ENCODE measurements at places on chromosomes 6 and 20. TPM values are rescaled to one million over a fixed set of nuclear protein-coding genes. Genes with fewer than 3 reads are reported as not detected.
A peak's percentile ranks its signal among the peaks of the same experiment; 100 is the strongest.

DNA sequence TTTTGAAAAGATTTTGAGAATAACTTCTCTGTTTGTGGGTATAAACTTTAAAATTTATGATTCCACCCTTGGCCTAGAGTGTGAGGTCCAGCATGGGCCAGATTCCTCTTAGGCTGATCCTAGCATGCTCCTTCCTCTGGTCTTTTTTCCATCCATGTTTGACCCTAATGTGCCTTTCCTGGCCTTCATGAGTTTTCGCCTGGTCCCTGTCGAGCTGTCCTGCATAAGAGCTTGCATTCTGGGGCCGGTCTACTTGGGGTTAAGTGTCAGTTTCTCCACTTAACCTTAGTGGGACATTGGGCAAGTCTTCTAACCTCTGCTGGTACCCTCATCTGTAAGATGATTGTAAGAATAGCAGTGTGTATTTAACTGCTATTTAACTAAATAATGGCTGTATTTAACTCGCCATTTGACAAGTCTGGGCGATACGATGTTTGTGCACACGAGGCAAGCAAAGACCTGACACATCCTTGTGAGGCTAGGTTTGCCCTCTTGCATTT lies 40.7 kb upstream of the TAGAP start:
- peak; percentile 36 for DNase-seq

The RSPH9 gene
- total RNA-seq, result 0.12 TPM

DNA sequence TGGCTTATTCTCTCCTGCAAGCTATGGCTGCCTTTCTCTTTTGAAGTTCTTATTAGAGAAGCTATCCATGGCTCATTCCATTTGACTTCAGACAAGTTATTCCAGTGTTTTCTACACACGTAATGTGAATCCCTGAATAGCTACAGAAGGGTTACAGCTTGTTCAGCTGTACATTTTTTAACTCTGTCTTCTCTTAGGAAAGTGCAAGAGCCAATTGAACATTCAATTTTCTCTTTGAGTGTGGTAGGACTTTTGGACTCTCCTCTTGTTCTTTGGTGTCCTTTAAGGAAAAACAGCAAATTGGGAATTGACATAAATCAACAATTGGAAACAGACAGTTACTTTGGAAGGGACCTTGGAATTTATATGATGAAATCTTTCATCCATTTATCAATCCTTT lies 125.8 kb downstream of the EPM2A start:
- no peak for DNase-seq

The TRERF1 gene
- total RNA-seq, result 1.9 TPM

- no peak for DNase-seq
Measured at GRCh38 chr6:16184129-16184528, 54.3 kb upstream of the GMPR start.

- peak; percentile 13 for DNase-seq
Measured at GRCh38 chr6:157747370-157747769, 75.7 kb upstream of the SNX9 start.

GRCh38 chr20:34458631-34459030 lies 57.6 kb upstream of the DYNLRB1 start:
- no peak for DNase-seq

DNA sequence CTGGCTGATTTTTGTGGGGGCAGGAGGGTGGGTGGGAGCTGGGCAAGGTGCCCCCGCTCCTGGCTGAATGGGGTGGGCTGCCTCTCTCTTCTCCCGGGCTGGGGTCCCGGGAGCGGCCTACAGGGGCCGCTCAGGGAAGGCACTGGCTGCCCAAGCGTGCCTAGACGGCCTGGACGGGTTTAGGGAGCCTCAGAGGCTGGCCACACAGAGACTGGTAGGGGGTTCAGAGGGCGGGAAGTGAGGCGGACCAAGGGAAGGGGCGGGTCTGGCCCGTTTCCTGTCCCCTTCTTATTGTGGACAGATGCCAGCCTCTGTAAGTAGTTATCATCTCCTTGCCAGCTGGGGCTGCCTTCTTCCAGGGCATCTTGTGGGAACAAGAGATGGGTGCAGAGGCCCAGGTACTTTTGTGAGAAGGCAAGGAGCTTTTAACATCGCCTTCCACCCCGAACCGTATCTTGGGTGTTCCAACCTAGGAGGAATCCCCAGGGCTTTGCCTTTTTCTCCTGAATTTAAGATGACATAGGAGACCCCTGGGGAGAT lies 437 bp downstream of the CD40 start:
- peak; percentile 66 for DNase-seq

The ABHD16B gene
- total RNA-seq, result not detected

The MOXD1 gene
- total RNA-seq, result 9.3 TPM

DNA sequence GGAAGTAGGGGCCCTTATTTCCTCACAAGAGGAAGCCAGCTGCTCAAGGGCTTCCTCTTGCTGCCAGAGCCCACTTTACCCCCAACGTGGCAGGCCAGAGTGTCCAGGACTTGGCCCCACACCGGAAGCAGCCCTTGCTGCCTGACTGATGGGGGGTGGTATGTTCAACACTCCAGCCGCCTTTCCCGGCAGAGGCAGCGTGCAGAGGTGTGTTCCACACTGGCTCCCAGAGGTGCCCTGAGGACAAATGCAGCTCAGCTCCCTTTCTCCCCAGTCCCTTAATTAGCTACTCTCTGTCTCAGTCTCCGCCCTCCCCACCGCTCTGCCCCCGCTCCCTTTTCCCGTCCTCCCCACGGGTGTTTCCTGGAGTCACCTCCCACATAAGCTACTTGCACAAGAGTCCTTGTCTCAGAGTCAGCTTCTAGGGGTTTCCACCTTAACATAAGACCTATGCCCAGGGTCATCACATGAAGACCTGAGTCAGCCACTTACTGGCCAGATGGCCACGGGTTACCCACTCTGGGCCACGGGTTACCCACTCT lies 61.7 kb upstream of the SHLD1 start:
- DNase-seq, result no peak

The EPB41L2 gene
- 47.2 TPM for total RNA-seq

GRCh38 chr6:29236634-29237033 lies 64.9 kb upstream of the OR14J1 start:
- DNase-seq, result no peak

The PRL gene
- not detected for total RNA-seq

The SLC16A10 gene
- total RNA-seq, result 18.5 TPM

DNA sequence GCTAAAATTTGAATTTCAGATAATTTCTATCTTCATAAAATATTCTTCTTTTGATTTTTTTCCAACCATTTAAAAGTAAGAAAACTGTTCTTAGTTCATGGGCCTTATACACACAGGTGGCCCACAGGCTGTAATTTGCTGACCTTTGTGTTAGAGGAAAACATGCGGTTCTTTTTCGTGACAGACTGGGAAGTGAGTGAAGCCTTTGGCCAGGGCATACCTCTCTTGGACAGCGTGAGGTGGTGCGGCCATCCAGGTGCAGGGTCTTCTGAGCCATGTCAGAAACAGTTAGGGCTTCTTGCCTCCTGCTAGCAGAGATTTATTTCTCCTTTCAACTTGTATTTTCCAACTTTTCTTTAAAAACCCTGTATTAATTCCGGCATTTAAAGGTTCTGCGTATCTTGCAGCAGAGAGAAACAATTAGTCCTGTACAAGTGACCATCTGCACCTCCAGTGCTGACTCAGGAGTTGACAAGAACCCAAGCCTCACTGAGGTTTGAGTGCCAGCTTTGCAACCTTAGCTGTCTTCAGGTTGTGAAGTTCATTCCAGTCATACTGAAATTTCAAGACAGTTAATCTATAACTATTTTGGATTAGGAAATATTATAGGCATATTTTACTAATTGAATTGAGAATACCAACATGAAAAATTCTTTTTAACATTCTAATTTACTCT lies 177.8 kb downstream of the LY86 start:
- DNase-seq, result no peak

The BPIFA1 gene
- total RNA-seq, result not detected

The RALGAPB gene
- 24.6 TPM for total RNA-seq

DNA sequence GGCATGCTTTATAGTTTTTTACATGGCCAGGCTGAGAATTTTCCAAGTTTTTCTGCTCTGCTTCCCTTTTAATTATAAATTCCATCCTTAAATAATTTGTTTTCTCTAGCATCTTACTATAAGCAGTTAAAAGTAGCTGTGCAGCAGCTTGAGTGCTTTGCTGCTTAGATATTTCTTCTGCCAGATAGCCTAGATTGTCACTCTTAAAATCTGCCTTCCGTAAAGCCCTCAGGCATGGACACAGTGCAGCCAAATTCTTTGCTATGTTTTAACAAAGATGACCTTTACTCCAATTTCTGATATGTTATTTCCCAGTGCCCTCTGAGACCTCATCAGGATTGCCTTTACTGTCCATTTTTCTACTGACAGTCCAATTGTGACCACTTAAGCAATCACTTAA lies 92.6 kb upstream of the SGK1 start:
- DNase-seq, result no peak

DNA sequence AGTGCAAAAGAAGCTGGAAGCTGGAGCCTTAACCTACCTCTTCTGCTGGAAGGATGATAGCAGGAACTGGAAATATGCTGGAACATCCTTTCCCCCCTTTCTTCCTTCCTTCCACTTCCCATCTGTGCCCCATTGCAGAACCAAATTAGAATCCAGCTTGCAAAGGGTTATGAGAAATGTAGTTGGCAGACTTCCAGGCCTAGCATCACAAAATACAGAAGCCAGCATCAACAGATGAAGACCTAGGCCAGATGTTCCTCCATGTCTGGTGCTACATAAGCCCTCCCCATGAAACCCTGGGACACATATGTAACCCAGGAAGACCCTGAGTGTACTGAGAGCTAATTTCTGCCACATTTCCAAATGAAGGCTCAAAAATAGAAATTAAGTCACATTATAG lies 40.0 kb upstream of the TFAP2B start:
- DNase-seq, result no peak

The CTAGE9 gene
- total RNA-seq, result not detected

Measured in right atrium auricular region (tissue), 2 donors.